Activated CD4-positive, alpha-beta T cell treated with anti-CD3 and anti-CD28 coated beads, Interleukin-2, amount 50 U/mL, for 4 hours (primary cell): ENCODE measurements at places on chromosomes 5 and 9.

DNA sequence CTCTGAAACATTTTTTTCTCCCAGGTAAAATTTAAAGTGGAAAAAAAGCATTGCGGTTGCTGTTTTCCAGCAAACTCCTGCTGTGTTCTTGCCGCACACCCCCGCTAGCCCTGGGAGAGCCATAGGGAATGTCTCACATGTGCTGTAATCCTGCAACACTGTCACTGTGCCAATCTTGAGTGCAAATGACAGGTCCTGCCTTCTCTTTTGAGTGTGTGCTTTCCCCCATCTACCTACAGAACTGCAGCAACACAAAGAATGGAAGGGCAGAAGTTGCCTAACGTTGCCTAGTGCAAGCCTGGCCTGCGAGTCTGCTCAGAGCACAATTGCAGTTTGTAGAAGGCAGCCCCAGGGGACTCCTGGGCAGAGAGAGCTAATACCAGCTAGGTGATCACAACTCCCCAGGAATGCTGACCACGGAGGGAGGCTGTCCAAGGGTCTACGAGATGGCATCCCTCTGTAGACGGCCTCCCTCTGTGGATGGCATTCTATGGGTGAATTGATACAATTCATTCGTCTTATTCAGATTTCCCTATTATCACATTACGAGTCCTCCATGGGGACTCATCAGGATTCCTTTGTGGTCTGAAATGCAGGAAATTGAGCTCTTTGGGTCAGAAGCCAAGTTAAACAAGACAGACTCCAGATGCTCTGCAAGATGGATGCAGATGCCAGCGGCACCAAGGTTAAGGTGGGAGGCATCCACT, 172.6 kb upstream of the S1PR3 start:
- DNase-seq, result no peak

- DNase-seq, result no peak
Observed at GRCh38 chr9:127139071-127139731, 16.8 kb upstream of the ANGPTL2 start.

DNA sequence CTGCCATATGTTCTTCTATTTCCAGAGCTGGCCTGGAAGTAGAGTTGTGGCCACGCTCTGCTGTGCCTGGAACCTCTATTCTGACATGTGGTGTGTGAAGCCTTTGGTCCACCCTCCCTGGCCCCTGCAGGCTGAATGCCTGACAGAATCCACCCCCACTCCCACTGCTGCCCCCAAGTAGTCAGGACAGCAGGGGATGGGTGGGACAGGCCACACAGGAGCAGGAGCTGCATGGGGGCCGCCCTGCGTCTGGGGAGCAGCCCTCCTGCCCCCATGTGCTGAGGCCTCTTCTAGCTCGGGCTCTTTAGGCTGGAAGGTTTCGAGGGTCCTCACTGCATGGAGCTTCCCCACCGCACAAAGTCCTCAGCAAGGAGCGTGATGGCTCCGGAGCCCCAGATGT, 32.6 kb upstream of the IRX4 start:
- no peak for DNase-seq

- no peak for DNase-seq
Observed at GRCh38 chr9:90964101-90965020, 162.7 kb downstream of the SYK start.

DNA sequence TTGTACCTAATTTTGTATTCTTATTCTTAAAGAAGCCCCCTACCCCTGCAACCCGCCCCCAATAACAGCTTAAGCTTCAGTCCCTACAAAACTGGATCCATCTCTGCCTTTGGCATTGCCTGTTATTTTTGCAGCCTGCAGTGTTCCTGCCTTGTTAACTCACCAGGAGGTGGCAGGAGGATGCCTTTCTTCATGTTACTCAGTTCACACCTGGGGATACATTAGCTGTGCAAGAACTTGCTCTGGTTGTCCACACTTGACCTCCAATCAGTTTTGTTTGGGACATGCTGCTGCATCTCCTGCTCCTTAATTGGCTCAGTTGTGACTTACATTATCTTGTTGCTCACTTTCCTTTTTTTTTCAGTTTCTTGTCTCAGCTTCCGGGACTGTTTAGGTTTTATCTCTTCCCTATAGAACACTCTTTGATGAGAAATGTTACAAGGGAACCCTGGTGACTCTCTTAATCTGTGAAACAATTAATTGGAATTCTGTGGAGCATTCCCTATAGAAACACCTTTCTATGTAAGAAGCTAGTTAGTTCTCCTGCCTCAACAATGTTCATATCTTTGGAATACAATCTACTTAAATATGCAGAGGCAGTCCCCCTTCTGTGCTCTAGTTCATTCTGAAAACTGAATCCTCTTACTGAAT, 467.7 kb upstream of the ACO1 start:
- no peak for DNase-seq

- DNase-seq, result peak; percentile 46
Observed at GRCh38 chr5:159412284-159413046, 82.2 kb upstream of the IL12B start.

DNA sequence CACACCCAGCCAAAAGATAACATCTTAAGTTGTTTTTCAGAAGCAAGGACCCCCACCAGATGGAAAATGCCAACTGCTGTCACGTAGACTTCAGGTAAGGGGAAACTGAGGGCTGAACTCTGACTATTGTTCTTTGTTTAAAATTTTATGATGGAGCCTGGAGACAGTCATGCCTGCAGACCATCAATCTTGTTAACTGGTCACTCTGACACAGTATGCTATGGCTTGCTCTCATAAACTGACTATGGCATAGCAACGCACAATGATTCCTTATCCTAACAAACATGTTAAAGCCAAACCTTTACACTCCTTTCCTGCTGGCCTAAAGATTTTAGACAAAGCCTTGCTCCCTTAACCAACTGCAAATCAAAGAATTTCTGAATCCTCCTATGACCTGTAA, 43.6 kb upstream of the GOLM1 start:
- DNase-seq, result no peak

DNA sequence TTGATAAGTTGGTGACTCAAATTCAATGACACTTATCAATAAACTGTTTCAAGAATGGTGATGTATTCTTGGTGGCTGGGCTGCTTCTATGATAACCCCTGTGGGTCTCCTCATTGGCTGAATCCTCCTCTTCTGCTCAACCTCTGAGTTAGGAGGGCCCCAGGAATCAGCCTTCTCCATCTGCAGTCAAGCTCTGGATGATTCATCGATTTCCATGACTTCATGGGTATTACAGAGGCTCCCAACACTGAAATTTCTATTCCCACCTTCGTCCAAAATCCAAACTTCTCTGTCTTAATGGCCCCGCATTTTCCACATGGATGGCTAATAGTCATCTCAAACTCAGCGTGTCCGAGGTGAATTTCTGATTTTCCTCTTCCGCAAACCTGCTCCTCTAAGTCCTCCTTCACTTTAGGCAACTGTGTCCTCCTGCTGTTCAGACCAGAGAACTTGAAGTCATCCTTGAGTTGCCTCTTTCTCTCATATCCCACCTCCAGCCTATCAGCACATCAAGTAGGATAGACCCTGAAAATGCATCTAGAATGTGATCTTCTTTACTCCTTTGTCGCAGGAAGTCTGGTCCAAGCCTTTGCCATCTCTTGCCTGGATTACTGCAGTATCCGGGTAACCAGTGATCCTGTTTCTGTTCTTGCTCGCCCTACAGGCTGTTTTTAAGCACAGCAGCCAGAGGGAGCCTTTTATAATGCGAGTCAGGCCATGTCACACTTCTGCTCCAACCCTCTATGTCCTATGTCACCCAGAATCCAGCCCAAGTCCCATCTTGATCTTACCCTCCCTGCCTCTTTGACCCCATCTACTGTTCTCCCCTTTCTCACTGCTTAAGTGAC, 41.4 kb upstream of the IL7R start:
- DNase-seq, result no peak

DNA sequence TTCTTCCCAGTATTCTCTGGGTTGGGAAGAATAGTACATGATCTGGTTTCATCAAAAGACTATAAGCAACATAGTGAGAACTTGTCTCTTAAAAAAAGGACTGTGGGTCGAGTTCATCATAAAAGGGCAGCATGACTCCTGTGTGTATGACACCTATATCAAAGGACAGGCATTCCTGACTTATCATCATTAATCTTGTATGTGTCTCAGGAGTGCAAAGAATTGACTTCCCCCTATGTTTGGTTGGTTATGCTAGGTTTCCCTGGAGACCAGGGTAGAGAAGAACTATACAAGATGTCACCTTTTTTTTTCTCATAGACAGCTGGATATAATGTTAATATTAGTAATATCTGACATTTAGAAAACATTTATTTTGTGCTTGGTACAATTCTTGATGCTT, 173.1 kb upstream of the ANKRD55 start:
- no peak for DNase-seq

GRCh38 chr9:128470560-128470959, 14.8 kb downstream of the ODF2 start:
- no peak for DNase-seq

GRCh38 chr5:173925449-173926071, 37.4 kb downstream of the CPEB4 start:
- DNase-seq, result peak; percentile 42

DNA sequence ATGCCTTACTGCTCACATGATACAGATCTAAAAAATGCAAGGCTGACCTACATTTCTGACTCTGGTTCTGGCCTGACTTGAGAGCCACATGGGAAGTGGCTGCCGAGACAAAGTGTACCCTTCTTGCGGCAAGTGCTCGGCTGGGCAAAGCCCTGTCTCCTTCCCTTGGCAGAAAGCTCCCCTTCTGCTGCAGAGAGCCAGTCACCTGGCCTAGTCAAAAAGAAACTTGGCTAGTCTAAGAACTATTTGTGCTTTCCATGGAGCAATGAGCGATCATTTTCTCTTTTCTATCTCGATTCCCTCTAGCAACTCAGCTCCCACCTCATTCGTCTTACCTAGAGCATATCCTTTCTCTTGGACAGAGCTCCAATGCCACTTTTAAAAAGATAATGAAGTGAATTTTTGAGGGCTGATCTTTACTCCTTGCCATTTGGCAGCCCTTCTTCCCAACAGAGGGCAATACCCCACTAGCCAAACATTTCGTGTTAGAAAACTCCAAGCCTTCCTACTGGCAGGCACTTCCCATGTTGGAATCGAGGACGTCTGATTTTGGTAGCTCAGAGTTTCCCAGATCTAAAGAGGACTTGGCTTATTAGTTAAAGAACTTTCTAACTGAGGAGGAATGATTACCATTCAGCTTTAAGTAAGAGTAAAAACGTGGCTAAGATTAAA, 108.1 kb upstream of the PRRC1 start:
- no peak for DNase-seq

DNA sequence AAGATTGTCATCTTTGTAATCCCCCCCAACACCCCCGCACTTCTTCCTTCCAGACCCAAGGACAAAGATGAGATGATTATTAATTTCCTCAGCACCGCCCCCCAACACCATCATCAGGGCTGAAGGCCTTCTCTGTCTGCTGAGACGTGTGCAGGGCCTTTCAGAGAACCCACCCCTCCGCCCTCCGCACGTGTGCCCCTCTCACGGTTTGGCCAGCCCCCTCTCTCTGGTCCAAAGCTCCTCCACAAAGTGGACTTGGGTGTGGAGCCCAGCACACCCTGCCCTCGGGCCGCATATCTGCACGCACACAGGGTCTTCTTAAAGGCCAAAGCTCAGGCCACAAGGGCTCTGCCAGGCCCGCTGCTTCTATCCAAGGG, 32.0 kb downstream of the PAX5 start:
- no peak for DNase-seq

GRCh38 chr9:137422604-137423513, at the start of the genes EXD3 and NOXA1:
Gene EXD3 (minus strand): TSS chr9:137423162. CDS start chr9:137395357, 27,805 bp downstream.
Gene NOXA1 (plus strand): TSS chr9:137423393. CDS start chr9:137423530, 137 bp downstream.
- DNase-seq, result peak; percentile 85

DNA sequence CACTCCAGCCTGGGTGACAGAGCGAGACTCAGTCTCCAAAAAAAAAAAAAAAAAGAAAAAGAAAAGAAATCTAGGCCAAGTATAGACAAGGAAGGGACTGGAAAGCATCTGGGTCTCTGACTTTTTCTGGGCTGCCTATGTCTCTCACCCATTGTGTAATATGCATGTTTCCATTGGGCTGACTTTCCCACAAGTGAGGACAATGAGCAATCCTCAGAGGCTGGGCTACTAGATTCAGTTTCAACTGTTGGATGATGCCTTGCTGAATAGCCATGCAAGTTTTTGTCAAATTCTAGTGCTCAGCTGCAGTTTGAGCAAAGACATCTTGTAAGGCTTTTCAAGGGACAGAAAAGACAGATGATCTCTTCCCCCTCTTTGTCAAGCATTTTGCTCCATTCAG, 82.1 kb downstream of the PHAX start:
- no peak for DNase-seq

GRCh38 chr9:21144603-21145002, 3.0 kb upstream of the IFNW1 start:
- no peak for DNase-seq

DNA sequence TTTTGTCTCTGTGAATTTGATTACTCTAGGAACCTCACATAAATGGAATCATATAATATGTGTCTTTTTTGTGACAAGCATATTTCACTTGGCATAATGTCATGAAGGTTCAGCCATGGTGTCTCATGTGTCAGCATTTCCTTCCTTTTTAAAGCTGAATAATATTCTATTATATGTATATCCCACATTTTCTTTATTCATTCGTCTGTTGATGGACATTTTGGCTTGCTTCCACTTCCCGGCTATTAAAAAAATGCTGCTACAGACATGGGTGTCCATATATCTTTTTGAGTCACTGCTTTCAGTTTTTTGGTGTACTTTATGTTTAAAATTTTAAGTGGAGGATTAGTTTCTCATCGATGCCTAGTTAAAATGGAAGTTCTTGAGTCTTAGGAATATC, 59.8 kb upstream of the C5orf63 start:
- DNase-seq, result no peak

GRCh38 chr9:20551835-20552234, 70.5 kb downstream of the MLLT3 start:
- DNase-seq, result no peak

- no peak for DNase-seq
Observed at GRCh38 chr5:32319392-32319791, 6.7 kb upstream of the MTMR12 start.

- no peak for DNase-seq
Observed at GRCh38 chr5:121296356-121296755, 555.3 kb upstream of the FTMT start.

GRCh38 chr9:34230556-34230955, 51.7 kb downstream of the UBAP1 start:
- DNase-seq, result no peak

DNA sequence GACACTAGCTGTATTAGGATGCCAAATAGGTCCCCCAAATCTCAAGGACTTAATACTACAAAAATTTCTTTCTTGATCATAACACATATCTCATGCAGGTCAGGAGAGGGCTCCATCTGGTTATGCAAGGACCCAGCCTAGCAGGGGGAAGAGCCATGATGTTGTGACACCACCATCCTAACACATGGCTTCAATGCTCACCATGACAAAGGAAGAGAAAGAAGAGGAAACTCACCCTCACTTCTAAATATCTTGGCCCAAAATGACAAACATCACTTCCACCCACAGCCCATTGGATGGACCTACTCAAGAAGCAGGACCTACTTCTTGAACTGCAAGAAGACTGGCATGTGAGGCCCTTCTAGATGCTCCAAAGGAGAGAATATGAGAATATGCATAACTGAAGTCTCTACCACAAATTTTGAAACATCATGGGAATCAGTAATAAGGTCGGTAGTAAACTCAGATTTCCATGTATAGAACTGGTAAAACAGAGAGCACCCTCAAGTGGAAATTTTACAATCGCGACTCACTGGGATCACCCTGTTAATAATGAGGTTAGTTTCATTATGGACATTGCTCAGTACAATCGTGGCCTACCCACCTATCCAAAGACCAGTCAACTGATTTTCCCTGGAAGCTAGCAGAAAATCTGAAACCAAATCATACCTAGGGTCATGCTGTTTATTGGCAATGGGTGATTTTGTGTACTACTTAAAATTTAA, 308.2 kb downstream of the ACTL7B start:
- no peak for DNase-seq

GRCh38 chr9:87812375-87813118, 70.1 kb upstream of the SPATA31E1 start:
- peak; percentile 7 for DNase-seq

GRCh38 chr5:119353686-119354366, 2.0 kb upstream of the TNFAIP8 start:
- DNase-seq, result no peak
